IMR-90 (cell line): ENCODE measurements at places on chromosomes 5 and 9.

GRCh38 chr5:137666461-137666850 lies 69.4 kb downstream of the KLHL3 start:
- peak; percentile 28 for DNase-seq

DNA sequence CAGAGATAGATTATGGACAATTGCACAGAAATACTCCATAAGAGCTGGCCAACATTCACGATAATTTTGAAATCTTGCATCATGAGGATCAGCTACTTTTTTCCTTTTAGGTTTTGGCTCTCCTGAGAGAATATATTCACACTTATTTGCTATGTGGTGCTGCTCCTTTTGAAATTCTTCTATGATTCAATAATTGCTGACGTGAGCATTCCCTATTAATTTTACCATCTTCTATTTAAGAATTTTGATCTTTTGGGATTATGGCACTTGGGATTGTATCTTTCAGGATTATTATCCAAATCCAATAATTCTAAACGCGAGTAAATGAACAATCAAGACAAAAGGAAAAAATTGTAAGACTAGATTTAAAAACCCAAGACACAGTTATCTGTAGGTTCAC lies 358.8 kb downstream of the ELAVL2 start:
- no peak for DNase-seq

DNA sequence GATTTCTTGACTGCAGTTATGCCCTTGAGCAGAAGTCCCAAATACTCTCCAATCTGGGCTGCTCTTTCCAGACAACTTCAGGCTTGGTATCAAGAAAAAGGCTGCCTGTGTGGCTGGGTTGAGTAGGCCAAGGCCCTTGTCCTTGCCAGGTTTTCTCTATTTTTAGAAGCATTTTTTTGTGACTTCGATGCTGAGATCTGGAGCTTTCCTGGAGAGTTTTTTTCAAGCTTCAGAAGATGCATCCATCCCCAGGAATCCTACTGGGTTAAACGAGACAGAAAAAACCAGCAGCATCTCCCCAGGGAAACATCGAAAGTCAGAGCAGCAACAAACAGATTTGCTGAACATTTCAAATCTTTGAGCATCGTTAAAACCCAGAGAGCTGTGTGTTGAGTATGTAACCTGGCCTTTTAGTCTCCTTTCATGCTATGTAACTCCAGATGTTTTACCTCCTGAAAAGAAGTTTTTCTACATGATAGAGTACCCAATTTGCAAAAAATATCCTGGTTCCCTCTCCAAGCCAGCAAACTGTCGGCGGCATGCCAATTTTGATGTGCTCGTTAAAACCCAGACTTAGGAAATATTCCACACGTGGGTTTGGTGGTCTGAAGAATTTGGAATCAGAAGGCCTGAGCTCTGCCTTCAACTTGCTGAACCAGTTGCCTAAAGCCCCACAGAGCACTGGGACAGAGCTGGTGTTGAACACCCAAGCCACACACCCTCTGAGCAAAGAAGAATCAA lies 98.1 kb upstream of the ALDH1B1 start:
- no peak for DNase-seq

DNA sequence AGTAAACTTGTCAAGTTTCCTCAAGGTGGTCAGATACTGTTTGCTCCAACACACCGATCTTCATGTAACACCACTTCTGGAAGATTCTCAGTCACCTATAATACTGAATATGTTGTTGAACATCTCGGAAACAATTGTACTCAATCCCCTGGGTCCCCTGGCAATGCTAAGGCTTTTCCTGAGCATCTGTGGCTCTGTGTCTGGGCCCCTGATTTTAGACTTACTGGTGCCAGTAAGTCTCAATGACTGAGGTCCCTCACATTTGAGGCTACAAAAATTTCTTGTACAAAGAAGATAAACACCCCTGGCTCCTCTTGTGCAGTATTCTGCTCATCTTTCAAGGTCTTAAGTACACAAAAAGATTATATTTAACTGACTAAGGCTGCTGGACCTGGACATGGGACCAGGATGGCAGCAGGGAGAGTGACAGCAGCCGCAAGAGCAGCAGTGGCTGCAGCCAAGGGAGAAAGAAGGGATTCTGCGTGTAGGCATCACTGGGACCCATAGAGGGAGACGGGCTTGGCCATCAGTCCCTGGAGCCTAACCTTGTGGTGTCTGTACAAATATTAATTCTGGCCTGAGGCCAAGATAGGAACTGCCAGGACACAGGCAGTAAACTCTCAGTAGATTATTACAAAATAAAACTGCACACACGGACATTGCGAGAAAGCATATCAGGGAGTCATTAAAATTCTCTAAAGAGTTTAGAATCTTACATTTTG lies 49.0 kb upstream of the TNPO1 start:
- no peak for DNase-seq

GRCh38 chr5:163571744-163572143 lies 66.3 kb downstream of the MAT2B start:
- DNase-seq: peak; percentile 97

- DNase-seq: no peak
These were observed 1000.2 kb downstream of the TLE4 start for GRCh38 chr9:80571953-80572352.

DNA sequence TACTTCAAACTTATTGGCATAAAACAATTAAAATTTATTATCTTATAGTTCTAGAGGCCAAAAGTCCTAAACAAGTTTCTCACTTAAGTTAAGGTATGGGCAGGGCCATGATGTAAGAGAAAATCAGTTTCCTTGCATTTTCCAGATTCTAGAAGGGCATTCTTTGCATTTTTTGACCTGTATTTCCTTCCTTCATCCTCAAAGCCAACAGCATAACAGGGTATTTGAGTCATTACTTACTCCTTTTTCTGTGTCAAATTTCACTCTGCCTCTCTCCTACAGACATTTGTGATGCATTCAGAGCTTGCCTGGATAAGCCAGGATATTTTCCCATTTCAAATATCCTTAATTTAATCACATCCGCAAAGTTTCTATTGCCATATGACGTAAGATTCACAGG lies 1499.0 kb downstream of the EFNA5 start:
- DNase-seq: peak; percentile 38

DNA sequence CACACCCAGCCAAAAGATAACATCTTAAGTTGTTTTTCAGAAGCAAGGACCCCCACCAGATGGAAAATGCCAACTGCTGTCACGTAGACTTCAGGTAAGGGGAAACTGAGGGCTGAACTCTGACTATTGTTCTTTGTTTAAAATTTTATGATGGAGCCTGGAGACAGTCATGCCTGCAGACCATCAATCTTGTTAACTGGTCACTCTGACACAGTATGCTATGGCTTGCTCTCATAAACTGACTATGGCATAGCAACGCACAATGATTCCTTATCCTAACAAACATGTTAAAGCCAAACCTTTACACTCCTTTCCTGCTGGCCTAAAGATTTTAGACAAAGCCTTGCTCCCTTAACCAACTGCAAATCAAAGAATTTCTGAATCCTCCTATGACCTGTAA lies 43.6 kb upstream of the GOLM1 start:
- DNase-seq: no peak

- DNase-seq: no peak
These were observed 2.4 kb upstream of the MACIR start for GRCh38 chr5:103256178-103256577.

DNA sequence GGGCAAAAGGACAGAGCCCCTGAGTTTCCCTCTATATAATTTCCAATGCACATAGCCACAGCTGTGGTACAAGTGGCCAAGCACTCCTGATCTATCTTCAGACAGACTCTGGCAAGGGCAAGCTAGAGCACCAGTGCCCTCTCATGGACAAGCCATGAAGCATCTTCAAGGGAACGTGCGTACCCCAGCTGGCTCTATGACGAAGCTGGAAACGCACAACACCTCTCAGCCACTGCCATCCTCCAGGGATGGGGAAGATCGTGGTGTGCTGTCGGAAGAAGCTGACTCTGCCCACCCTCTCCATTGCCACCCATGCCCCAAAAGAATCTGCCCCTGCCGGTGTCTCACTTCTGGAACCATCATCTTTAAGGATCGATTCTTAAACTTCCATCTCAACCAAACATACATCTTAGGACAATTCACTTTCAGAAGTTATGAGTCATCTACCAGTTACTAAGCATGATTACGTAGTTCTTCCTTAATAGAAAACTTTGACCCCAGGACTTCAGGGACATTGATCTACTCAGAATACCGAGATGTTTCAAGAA lies 482.9 kb downstream of the AGTPBP1 start:
- no peak for DNase-seq

GRCh38 chr9:72304538-72304937 lies 60.5 kb downstream of the ZFAND5 start:
- DNase-seq: no peak

GRCh38 chr5:17087035-17087434 lies 130.4 kb upstream of the BASP1 start:
- DNase-seq: peak; percentile 23

DNA sequence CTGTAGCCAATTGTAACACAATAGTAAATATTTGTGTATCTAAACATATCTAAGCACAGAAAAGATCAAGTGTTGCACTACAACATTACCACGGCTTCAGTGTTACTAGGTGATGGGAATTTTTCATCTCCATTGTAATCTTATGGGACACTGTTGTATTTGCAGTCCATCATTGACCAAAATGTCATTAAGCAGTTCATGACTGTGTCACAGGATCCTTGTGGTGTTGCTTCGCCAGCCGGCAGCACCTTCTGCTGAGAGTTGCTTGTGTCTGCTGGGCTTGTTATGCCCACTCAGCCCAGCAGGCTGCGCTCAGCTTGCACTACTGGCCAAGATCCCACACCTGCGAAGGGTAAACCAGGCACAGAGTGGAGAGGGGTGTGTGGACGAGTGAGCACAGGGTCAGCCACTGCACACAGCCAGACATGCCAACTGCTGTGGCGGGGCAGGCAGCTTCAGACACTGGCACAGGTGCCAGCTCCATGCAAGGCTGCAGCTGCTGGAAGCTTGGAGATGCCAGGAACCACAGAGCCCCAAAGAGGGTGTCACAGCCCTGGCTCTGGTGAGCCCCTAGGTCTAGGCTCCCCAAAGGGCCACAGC lies 273.7 kb downstream of the CETN3 start:
- no peak for DNase-seq

GRCh38 chr5:167049043-167049663 lies 1242.3 kb upstream of the WWC1 start:
- no peak for DNase-seq

- no peak for DNase-seq
These were observed 22.0 kb downstream of the CYSTM1 start for GRCh38 chr5:140197023-140197422.

- DNase-seq: peak; percentile 90
These were observed 35.1 kb downstream of the B4GALT1 start for GRCh38 chr9:33131790-33132772.

DNA sequence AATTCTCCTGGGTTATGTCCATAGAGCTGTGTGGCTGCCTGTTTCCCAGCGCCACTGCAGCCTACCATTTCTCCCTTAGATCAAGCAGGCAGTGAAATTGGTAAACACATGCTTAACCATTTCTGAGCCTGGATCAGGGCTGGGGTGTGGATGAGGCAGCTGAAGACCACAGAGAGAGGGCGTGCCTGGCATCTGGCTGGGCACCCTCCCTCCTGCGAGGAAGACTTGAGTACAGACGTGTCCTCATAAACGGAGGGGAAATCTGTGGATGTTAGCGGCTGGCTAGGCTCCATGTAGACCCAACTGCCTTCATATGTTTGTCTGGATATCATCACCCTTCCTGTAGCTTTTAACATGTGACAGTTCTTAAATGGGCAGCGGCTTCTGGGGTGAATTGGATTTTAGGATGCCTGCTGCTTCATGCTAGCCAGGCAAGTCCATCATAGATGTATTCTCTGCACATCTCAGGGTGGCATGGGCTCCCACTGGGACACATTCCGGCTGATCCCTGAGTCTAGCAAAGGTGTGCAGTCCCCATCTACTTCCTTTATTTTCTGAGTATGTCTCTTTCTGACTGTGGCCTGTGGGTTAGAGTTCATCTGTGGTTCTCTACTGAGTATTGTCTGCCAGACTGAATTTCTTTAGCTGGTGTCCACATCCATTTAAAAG lies 11.0 kb downstream of the RGS3 start:
- no peak for DNase-seq

DNA sequence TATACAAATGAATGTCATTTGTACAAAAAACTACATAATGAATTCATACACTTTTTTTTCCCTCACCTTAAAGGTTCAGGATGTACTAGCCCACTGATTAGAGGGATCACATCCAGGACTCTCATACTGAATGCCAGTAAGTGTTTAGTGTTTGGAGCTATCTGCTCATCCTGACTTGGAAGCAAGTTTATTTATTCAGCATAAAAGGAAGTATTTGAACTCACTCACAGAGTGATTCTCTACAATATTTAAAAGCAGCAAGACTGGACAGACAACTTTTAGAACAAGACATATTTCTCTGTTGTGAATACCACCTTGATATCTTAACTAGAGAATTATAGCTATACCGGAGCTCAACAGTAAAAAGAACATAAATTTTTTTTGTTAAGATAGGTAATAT lies 14.8 kb upstream of the IQGAP2 start:
- DNase-seq: no peak

GRCh38 chr5:98769210-98769958 lies 4.1 kb upstream of the RGMB start:
- peak; percentile 92 for DNase-seq

DNA sequence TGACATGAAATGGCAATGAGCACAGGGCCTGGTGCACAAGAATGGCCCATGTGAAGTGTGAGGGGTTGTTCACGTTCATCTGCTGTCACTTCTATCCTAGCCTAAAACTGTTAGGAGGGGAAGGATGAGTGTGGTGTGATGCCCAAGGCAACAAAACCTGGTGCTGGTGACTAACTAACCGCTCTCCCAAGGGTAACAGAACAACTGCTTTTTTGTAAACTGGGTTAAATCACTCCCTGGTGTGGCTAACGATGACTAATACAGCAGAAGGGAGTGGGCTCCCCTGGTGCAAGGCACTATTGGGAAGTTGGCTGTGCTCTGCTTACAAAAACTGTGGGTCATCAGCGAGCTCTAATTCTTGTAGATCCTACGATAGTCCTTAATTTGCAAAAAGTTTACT lies 103.2 kb upstream of the VCAN start:
- DNase-seq: peak; percentile 88

- DNase-seq: no peak
These were observed 46.2 kb downstream of the TLR4 start for GRCh38 chr9:117750401-117750800.

- no peak for DNase-seq
These were observed 1891.7 kb upstream of the WWC1 start for GRCh38 chr5:166399781-166400180.

DNA sequence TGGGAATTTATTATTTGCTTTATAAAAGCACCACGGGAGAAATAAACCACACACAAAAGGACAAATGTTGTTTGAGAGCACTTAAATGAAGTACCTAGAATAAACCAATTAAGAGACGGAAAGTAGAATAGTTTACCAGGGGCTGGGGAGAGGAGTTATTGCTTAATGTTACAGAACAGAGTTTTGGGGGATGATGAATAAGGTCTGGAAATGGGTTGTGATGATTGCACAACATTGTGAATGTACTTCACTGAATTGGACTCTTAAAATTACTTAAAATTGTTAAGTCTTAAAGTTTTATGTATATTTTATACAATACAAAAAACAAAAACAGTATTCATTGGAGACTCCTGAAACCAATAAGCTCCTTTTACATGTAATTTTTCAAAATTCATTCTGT lies 1.5 kb downstream of the ZBTB43 start:
- peak; percentile 15 for DNase-seq
